ENCODE measurements at places on chromosomes 1 and 21.
A peak's percentile ranks its signal among the peaks of the same experiment; 100 is the strongest.

DNA sequence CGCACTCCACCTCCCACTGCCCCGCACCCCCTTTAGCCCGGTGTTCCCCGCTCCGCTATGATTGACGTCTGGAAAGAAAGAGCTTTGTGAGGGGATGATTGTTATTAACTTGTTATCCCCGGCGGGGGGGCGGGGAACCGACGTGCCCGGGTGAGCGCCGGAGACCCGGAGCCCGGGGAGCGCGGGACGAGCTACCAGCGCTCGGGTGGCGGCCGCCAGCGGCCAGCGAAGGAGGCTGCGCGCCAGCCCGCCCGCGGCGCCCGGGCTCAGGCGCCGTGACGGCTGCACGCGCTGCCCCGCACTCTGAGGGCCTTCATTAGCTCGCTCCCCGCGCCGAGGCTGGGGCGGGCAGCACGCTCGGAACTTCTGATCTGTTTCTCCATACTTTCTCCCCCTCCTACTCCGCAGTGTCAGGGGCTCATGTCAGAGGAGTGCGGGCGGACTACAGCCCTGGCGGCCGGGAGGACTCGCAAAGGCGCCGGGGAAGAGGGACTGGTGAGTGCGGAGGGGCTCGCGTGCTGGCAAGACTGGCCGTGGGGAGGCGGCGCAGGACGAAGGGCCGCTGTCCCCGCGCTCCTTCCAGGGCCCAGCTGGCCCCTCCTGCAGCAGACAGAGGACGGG lies 2.1 kb downstream of the LHX8 start:
- no peak for DNase-seq

- no peak for DNase-seq
These were observed 31.2 kb upstream of the DPT start for GRCh38 chr1:168760241-168760640.

DNA sequence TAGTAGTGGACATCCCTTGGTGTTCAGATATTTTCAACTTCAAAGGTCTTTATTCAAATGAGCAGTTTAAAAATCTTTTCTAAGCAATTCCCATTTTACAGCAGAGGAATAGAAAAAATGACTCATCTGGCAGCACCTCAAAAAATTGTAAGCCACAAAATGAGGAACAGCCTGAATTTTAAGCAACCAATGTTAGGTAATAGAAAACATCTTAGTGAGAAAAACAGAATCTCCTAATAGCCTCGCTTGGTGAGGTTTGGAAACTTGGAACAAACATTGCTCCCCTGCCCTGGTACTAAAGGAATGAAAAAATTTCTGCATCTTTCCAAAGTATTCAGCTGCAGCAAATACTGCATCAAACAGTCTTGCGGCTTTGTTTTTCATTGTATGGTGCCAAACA lies 264.4 kb downstream of the NTNG1 start:
- no peak for DNase-seq

DNA sequence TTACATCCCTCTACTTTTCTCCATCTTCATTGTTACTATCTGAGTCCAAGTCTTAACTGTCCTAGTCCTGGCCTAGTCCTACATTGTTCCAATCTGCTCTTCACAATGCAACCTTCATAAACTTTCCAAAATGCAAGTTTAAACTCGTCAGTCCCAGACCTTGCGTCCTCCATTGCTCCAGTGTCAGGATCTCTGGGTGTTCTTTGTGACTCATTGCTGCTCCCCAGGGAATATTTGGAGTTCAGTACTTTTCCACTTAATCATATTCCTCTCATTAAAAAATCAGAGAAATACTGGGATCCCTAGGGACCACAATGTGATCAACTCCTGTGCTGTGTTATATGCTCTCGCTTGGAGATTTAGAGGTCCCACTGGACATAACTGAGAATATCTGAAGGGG lies 18.0 kb upstream of the KPRP start:
- DNase-seq, result no peak

- no peak for DNase-seq
These were observed 44.8 kb downstream of the SLC45A1 start for GRCh38 chr1:8362701-8363101.

DNA sequence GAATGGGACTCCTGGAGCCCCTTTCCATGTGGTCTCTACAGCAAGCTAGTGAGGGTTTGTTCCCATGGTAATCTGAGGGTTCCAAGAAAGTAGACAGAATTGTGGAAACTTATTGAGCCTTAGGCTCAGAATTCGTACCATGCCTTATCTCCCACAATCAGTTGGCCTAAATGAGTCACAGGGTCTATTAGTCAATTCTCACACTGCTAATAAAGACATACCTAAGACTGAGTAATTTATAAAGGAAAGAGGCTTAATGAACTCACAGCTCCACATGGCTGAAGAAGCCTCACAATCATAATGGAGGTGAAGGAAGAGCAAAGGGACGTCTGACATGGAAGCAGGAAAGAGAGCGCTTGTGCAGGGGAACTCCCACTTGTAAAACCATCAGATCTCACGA lies 106.6 kb upstream of the CXADR start:
- DNase-seq, result no peak

- no peak for DNase-seq
These were observed 44.8 kb upstream of the KCND3 start for GRCh38 chr1:112034277-112034676.

DNA sequence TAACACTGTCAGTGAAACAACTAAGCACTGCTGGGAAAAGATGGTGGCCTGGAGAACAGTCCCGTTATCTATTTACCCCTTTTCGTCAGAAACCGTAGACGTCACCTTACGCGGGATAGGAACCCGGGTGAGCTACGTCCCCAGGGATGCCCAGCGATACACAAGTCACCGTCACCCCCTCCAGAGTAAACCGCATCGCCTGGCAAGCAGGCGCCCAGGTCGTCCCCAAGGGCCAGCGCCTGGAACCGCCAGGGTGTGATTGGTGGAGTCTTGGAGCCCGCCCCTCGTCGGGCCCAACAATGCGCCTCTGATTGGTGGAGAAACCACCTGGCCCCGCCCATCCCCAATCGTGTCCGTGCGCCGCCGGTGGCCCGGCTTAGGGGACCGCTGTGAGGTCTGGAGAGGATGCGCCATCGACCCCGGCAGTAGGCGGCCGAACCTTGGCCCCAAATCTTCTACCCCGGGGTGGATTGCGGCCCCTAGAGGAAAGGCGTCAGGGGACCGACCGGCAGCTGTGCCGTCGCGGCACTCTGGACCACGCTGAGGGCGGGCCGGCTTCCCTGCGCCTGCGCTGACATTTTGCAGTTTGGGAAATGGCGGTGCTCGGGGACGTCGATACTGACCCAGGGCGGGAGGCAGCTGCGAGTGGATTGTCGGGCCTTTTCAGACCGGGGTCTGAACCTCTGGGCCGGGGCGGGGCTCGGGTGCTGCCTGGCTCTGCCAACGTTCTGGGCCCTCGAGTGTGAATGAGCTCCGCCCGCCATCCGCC lies 34.4 kb downstream of the SLC2A1 start:
- DNase-seq, result peak; percentile 52

DNA sequence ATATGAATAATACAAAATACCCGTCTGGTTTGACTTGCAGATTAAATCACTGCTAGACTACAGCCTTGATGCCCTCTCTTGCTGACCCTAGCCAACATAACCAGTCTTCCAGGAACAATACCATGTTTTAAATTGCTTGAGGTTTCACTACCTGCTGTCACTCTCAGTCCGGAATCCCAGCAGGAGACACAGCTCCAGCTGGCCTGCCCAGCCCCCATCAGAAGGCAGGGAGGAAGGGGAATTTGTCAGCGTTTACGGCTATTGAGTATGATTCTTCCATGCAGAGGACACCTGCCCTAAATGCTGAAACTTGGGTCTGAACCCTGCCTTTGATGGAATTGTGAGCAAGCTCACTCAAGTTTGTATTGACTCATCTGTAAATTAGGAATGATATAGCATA lies 33.0 kb downstream of the ZNF496 start:
- DNase-seq, result no peak

GRCh38 chr1:185520188-185520920 lies 203.3 kb upstream of the IVNS1ABP start:
- no peak for DNase-seq

DNA sequence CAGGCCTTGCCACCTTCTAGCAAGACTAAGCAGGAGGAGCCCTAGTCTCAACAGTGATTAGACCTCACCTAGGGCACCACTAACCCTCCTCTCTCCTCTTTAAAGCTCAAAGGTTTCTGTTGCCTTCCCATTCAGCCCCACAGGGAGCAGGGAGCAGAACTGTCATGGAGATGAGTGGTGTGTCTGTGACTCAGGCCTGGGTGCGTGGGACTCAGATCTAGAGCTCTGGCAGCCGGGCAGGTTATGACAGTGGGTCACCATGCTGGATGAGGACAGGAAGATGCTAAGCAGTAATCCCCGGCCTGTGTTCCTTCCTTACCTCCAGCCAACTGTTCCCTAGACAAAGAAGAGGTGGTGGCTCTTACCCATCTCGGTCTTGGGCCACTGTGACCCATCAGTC lies 60.1 kb upstream of the COA6 start:
- DNase-seq, result no peak

DNA sequence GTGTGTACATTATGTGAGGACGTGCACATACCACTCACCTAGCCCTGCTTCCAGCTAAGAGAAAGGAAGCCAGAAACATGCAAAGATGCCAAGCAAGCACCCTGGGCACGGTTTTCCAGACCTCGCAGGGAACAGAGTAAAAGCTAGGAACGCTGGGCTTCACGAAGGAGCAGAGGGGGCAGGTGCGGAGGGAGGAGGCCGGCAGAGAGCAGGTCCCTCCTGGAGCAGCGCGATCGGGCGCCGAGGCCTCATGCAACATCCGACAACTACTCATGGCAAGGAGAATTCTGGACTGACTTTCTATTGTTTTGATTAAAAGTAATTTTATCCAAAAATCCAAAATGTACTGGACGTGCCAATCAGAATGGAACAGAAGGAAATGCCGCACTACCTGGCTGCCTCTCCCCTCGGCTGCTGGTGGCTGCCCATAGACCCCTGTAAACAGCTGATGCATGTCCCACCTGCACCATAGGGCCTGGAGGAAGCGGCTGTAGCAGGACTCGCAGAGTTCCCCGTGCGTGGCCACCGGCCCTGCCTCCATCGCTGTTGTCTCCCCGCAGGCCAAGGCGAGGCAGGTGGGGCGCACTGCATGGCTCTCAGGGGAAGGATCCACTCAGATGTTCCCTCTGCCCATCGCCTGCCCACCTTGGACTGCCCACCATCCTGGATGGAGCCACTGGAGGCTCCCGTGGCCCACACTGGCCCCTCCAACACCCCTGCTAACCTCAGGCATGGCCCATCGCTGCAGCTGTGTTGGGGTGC lies 93.5 kb downstream of the WDR4 start:
- DNase-seq, result no peak

DNA sequence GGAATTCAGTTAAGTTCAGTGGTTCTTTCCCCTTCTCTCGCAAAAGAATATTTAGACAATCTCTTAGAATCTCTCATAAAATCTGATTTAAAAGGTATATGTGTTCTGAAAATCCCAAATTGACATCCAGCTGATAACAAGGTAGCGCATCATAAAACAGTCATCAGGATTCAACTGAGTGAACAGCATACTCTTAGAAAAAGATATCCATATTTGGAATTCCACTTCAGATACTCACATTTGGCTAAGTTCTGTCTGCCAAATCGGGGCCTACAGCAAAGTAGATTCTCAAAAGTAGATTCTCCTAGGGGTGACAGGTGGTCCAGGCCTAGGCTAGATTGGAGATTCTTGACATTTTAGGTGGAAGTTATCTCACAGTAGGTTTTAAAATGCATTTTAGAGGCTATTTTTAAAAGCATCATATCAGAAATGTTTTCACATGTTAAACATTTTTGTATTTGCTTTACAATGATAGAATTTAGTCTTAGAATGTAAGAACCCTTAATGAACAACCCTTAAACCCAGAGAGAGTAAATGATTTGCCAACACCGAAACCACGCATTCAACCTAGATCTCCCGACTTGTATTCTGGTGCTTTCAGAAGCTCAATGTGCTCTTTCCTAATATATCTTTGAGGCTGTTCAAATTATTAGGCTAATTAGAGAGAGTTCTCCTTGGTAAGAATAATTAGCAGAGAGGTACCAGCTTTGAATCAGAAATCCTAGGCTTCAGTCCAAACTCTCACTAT lies 318.9 kb downstream of the LMO4 start:
- DNase-seq, result no peak

GRCh38 chr1:29324202-29324601 lies 87.9 kb downstream of the PTPRU start:
- no peak for DNase-seq

DNA sequence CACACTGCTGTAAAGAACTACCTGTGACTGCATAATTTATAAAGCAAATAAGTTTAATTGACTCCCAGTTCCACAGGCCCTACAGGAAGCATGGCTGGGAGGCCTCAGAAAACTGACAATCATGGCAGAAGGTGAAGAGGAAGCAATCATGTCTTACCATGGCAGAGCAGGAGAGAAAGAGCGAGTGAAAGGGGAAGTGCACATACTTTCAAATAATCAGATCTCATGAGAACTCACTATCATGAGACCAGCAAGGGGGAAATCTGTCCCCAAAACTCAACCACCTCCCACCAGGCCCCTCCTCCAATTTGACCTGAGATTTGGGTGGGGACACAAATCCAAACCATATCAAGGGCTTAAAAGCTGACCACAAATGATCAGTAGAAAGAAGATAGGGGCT lies 493.2 kb downstream of the PTPRC start:
- DNase-seq, result no peak

GRCh38 chr1:207919523-207920170 lies 8.7 kb upstream of the CD34 start:
- DNase-seq, result no peak

DNA sequence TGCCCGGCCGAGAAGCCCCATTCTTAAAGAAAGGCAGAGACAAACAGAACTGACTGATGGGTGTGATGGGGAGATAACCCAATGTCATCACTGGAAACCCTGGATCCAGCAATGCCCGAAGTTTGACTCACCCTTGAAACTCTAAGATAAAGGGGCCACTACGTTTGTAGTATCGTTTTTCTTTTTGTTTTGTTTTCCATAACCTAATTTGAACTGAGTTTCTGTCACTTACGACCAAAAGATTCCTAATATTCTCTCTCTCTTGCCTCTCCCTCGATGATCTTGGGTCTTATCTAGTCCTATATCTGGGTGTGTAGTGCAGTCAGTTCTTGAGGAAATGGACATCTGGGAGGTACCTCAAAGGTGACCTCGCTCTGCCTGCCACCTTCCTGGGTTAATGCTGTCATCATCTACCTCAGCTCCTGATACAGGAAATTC lies 57.8 kb upstream of the ID3 start:
- no peak for DNase-seq

GRCh38 chr1:243962541-243962940 lies 88.5 kb upstream of the ZBTB18 start:
- no peak for DNase-seq

- no peak for DNase-seq
These were observed 154.6 kb downstream of the PLPPR5 start for GRCh38 chr1:98849969-98850636.

- no peak for DNase-seq
These were observed 39.3 kb downstream of the POFUT2 start for GRCh38 chr21:45248301-45248892.
